ENCODE measurements at places on chromosomes 13 and 19.

- DNase-seq: no peak
These were observed 44.7 kb upstream of the LATS2 start for GRCh38 chr13:21106089-21106488.

- no peak for DNase-seq
These were observed 23.7 kb upstream of the LGALS14 start for GRCh38 chr19:39680593-39680992.

DNA sequence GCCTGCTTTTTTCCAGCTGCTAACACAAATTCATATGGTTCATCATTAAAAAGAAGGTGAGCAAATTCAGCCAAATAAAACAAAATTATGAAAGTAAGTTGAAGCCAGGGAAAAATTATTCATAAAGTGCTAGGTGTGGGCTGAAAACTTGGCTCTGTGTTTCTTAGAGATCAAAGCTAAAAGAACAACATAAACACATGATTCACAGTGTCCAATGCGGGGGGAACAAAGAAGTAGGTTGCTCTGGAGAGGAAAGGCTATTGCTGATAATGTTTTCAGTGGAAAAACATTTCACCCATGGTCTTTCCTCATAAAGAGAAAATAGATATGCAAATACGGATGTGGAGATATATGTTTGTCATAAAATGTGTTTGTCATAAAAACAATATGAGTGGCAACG, 1691.5 kb upstream of the SLC10A2 start:
- DNase-seq: no peak

DNA sequence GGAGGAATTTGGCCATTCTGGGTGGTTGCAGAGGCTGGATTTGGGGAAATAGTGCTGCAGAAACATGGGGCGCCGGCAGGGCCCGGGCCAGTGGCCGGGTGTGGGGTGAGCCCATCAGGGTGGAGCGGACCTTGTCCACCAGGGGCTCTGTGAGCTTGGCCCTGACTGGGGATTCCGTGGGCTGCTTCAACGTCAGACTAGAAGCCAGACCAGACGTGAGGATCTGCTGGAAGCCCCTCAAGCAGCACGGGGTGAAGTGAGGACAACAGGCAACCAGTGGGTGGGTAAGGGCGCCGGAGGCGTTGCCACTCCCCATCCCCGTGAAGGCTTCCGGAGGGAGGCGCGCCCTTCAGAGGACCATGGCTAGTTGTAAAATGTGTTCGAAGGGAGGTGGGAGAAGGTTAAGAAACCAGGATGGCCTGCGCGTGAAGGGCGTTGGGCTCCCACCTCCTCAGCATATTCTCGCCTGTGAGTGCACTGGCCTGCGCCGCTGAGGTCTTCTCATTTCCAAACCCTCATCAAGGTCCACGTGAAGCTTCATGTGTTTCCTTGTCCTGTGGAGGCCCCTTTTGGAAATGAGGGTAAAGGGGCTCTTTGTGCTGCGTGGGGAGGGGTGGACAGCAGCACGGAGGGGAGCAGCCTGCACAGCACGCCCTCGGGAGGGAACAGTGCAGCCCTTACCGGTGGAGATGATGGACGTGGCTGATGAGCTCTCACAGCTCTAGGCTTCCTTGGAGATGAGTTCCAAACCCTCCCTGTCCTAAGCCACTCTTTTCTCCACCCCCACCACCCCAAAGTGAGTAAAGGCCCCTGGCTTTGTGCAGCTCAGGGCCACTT, 8.3 kb downstream of the TEX29 start:
- DNase-seq: no peak

- DNase-seq: no peak
These were observed 121.6 kb downstream of the COG6 start for GRCh38 chr13:39777021-39777420.

- no peak for DNase-seq
These were observed 1316.7 kb upstream of the SLC10A2 start for GRCh38 chr13:104382951-104383350.

DNA sequence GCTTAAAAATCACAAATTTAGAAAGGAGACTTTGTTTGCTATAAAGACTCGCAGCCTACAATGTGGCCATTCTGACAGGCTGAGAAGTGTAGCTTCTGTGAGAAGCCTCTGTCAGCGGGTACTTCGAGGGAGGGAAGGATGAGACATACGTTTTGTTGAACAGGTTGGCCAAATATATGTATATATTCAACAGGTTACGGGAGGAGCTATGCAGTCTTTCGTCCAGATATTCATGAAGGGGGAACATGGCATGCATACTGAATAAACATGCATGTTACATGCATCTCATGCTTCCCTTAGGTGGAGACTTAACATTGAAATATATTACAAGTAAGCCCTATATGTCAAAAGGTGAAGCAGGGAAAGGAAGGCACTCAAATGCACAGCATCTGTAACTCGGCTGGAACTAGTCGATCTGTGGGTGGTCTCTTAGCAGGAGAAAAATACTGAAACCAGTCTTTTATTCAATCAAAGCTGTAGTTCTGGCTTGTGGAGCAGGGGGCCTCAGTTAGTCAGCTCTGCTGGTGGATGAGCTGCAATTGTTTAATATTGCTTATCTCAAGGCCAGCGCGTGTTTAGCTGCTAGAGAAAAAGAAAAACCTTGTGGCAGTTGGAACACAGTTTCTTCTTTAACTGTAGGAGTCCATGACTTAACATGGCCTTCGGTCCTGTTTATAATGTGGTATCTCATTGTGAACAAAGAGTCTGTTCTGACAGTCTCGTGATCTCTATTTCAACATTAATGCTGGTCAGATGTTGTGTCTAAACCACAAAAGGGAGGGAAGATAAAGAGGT, 94.3 kb downstream of the FAM216B start:
- no peak for DNase-seq

DNA sequence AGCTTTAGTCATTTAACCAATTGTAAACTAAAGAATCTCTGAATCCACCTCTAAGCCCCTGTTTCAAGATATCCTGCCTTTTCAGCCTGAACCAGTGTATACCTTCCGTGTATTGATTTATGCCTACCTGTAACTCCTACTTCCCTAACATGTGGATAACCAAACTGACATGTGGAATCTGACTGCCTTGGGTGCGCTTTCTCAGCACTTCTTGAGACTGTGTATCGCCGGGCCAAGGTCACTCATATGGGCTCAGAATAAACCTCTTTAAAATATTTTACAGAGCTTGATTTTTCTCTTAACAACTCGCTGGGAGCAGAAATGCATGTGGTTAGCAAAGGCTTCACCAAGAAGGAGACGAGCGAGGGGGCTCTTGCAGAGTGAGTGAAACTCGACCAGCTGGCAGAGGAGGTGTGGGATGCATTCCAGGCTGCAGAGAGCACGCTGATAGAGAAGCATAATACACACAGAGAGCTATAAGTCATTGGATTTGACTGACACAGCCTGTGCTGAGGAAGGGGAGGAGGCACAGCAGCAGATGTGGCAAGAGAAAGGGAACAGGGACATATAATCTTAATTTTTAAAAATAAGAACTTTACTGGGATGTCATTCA, 268.2 kb upstream of the MAB21L1 start:
- DNase-seq: no peak

DNA sequence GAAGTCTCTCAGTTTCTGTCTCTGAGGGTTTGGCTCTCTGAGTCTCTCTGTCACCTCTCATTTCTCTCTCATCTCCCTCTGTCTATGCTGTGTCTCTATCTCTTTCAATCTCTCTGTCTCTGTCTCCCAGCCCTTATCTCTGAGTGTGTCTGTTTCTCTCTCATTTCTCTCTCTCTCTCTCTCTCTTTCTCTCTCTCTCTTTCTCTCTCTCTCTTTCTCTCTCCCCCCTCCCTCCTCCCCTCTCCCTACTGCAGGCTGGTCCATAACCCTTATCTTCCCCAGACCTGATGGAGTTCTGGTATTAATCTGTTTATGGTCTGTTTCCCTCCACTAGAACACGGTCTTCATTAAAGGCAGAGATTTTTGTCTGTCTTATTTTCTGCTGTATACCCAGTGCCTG, 1.3 kb upstream of the PVR start:
- no peak for DNase-seq

DNA sequence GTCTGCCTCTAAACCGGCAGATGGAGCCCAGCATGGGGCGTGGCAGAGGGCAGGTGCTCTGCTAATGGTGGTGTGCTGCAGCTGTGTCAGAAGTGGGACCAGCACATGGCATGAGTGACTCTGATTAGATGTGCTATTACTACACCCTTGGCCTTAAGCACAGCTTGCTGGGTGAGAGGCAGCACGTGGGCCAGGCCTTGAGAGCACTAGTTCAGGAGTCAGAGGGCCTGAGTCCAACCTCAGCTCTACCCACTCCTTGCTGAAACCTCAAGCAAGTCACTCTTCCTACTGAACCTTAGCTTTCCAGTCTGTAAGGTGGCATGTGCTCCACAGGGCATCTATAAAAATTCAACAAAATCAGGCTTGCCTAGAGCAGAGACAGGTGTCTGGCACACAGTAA, 22.7 kb downstream of the AKT2 start:
- no peak for DNase-seq

- DNase-seq: peak; percentile 72
These were observed 5.7 kb downstream of the SOX1 start for GRCh38 chr13:112072534-112073244.

GRCh38 chr19:19214892-19215291, 3.1 kb downstream of the NCAN start:
- DNase-seq: no peak

DNA sequence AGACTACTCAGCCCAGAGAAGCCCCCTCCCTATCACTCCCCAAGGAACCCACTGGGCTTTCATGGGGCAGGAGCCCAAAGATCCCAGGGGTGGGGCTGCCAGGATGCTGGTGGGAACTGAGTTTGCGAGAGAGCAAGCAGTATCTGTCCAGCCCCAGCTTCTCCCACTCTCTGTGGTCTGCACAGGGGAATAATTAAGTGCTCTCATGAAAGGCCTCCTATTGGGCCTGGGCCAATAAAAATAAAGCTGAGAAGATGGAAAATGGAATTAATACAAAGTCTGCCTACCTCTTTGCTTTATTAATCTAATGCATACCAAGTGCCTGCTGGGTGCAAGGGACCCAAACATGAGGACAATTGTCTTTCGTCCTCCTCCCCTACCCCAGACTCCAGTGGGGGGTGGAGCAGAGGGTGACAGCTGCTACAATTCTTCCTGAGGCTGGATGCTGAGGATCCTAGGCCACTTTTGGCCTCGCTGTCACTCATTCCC, 5.4 kb downstream of the DDX39A start:
- peak; percentile 8 for DNase-seq

- no peak for DNase-seq
These were observed 539.2 kb upstream of the PCDH9 start for GRCh38 chr13:67769063-67769986.

DNA sequence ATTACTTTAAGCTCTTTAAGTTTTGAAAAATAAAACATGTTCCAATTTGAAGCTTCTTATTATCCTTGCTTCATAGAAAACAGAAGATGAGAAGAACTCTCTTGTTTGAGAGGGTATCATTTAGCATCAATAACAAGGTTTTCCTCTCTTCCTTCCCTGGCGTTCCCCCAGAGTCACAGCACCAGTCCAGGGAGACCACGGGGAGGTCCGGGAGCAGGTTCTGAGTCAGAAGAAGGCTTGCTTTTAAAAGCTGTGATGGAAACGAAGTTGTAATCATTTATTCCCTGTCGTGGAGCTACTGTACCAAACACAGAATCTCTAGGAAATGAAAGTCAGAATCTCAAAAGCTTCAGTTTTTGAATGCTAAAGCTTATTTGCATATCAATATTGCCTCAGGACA, 174.0 kb upstream of the LSM14A start:
- DNase-seq: no peak

GRCh38 chr13:75635828-75636435, at the start of gene LMO7:
Gene LMO7, plus strand, starts transcription at chr13:75636330. Its CDS starts 328 bp downstream, at chr13:75636658.
- DNase-seq: no peak

GRCh38 chr13:109906976-109907375, 120.6 kb upstream of the IRS2 start:
- no peak for DNase-seq

- no peak for DNase-seq
These were observed 2.4 kb downstream of the DHX34 start for GRCh38 chr19:47351548-47351947.

GRCh38 chr19:49878744-49879070, 1.2 kb downstream of the TBC1D17 start:
- DNase-seq: no peak

- DNase-seq: no peak
These were observed 244.8 kb downstream of the PCDH20 start for GRCh38 chr13:61170856-61171255.

DNA sequence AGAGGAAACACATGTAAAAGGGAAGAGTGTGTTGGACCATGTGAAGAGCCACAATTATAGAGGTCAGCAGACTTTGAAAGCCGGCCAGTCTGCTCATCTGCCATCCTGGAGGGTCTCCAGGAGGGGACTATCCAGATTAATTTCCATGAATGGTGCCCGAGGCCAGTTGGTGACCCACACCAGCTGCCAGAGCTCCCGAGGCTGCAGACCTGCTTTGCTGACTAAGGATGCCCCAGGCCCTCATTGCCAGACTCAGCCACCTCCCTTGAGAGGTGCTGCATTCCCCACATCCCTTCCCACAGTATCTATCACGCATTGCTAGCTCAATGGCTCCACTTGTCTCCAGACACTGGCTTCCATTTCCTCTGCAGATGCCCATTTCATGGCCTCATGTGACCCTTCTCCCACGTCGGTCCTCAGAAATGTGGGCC, 110.3 kb downstream of the NALCN start:
- no peak for DNase-seq

- DNase-seq: no peak
These were observed 591.1 kb downstream of the PCDH9 start for GRCh38 chr13:66639044-66639443.

- DNase-seq: no peak
These were observed 15.7 kb downstream of the RASA3 start for GRCh38 chr13:114116734-114117133.

- no peak for DNase-seq
These were observed 58.2 kb downstream of the TSHZ3 start for GRCh38 chr19:31290931-31291590.

GRCh38 chr19:27833031-27833430, 1379.9 kb downstream of the UQCRFS1 start:
- no peak for DNase-seq

GRCh38 chr19:14511229-14511593, 7.0 kb downstream of the DNAJB1 start:
- DNase-seq: no peak

GRCh38 chr13:110284779-110285484, 22.0 kb downstream of the COL4A1 start:
- DNase-seq: no peak

DNA sequence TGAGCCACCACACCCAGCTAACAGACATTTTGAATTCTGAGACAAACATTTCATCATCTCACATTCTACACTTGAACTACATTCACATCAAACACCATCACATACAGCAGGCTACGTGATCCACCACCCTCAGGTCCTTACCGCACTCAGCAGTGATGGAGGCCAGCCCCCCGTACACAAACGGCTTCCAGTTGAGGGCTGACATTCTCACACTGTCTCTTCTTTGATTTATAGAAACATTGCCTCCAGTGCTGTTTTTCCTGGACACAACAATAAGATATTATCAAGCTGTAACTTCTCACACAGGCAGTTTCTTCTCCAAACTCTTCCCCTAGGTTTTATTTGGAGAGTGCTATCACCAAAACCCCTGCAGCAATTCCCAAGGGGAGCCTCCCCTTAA, 7.0 kb downstream of the SLC25A30 start:
- no peak for DNase-seq

GRCh38 chr19:49422407-49423070, 702 bp downstream of the PTH2 start:
- DNase-seq: peak; percentile 15

- DNase-seq: no peak
These were observed 900 bp downstream of the MCEMP1 start for GRCh38 chr19:7677669-7678311.

Data from NCI-H2107 (cell line).